ENCODE measurements at places on chromosomes 6 and 20.

DNA sequence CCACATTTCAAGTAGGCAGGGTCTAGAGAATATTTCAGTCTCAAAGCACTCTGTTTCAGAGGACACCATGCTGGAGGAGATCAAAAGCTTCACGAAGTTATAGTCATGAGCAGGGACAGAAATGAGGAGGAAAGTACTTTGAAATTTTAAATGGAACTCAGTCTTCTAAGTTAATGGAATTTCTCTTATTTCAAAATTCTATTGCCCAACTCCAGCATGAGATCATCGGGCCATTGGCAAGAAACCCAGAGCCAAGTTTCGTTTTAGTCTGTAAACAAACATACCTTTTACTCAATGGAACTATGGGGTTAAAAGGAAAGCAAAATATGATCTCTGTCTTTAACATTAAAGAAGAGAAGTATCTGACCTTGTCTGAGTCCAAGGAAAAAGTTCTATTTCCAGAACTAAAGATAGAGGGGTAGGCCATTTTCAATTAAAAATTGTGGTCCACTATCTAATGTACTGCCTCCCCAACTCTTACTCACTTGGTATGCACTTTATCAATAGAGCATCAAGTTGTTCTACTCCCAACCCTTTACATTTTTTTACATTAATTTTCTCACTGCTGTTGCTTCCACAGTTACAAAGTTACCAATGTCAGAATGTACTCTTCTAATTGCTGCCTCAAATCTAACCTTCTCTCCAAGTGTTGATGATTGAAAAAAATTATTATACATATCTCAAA is 235.3 kb upstream of the NRSN1 start:
- ATAC-seq, result no peak

DNA sequence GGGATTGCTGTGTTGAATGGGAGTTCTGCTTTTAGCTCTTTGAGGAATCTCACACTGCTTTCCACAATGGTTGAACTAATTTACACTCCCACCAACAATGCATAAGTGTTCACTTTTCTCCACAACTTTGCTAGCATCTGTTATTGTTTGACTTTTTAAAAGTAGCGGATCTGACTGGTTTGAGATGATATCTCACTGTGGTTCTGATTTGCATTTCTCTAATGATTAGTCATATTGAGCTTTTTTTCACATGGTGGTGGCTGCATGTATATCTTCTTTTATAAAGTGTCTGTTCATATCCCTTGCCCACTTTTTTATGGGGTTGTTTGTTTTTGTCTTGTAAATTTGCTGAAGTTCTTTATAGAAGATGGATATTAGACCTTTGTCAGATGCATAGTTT is 588.3 kb upstream of the ADGRB3 start:
- ATAC-seq, result no peak

- no peak for ATAC-seq
Observed at GRCh38 chr6:71252410-71252809, 36.2 kb upstream of the OGFRL1 start.

GRCh38 chr20:12528591-12529041 is 480.2 kb upstream of the SPTLC3 start:
- no peak for ATAC-seq

DNA sequence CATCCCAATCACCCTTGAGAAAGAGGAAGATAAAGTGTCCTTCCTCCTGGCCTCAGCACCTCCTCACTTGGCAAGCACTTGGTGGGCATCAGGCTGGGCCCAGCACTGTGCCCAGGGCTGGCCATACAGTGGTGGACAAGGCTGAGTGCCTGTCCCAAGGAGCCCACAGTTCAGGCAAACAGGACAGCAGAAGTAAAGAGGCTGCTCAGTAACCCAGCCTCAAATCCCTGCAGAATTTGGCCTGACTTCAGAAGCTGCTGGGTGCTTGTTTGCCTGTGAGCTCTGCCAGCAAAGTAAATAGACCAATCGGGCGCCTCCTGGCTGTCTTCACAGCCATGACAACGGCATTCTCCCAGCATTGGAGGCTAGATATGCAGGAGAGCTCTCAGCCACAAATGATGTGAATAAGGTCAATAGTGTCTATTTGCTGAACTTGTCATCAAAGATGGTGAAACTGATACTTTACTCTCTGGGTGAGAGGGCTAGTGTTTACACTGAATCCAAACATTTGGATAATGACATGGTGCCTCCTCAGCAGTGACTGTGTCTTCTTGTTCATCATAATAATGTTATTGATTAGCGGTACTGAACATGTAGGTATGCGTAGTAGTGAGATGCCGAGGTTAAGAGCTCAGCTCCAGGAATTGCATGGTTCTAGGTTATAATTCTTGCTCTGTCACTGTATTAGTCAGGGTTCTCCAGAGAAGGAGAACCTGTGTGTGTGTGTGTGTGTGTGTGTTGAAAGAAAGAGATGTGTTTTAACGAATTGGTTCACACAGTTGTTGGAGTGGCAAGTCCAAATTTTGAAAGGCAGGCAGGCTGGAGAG is 36.9 kb upstream of the FANCE start:
- ATAC-seq, result no peak

DNA sequence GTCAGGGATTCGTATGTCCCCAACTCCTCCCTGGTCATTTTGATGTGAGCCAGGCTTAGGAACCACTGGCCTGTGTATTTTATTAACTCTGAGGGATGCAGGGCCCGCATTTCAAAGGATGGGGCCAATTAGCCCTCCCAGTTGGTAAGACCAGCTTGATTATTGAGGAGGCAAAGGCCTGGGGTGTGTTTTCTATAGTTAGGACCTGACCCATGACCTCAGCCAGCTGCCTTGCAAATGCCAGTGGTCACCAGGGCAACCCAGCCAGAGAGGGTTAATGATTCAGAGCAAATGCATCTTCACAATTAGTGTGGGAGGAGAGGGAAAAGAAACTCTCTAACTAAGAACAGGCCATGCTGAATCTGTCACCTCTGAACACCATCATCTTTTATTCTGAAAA is 835.4 kb downstream of the MAFB start:
- ATAC-seq, result no peak

DNA sequence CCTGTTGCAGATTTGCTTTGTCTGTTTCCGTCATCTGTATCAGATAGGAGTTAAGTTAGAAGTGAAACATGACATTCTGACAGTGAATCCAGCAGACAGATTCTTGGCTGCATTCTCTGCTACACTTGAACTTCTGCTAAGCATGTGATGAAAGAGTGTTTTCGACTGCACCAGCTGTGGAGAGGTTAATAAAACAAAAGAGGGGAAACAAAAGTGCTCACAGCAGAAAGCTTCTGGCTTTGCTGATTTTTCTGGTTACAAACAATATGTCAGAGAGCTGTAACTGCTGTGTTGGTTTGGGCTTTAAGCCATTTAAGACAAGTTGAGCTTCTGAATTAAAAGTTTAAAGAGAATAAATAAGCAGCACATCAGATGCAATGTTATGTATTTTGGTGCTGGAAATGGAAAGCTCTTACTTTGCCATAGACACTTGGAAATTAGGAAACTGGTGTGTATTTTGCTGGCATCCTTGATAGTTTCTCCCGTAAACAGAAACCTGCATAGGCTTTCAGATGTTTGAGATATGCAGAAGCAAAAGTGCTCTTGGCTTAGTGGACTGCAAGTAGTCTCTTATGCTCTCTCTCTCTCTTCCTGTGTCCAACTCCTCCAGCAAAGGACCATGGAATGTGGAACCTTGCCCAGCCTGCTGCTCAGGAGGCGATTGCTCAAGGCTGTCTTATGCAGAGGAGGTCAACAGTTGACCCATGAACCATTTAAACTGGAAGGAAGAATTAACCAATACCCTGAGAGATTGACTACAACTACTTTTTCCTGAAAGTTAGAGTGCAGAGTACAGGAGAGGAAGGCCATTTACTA is 104.9 kb downstream of the RPS12 start:
- no peak for ATAC-seq
